NCI-H526 treated with DMSO at 0.1 percent for 48 hours (cell line): ENCODE measurements at places on chromosomes 5 and 9.
A peak's percentile ranks its signal among the peaks of the same experiment; 100 is the strongest.

- DNase-seq = no peak
Observed at GRCh38 chr9:130142056-130142455, 30.1 kb upstream of the NCS1 start.

DNA sequence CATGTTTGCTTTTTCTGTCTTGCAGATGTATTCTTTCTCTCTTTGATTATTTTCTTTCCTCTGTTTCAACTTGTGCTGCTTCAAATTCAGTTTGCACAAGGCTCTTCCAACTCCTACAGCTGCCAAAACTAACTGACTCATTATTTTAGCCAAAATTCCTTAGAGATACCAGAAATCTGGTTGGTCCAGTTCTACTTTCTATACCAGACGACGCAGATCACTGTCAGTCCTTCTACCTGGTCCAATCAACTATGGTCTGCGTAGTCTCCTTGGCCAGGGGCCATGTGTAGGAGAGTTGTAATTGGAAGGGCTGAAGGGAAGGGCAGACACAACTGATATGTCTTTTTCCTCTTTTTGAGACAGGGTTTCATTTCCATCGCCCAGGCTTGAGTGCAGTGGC is 51.9 kb upstream of the JAK2 start:
- DNase-seq = no peak

- no peak for DNase-seq
Observed at GRCh38 chr5:113776168-113776567, 262.7 kb downstream of the YTHDC2 start.

GRCh38 chr5:77898385-77898784 is 122.2 kb upstream of the TBCA start:
- DNase-seq = no peak

DNA sequence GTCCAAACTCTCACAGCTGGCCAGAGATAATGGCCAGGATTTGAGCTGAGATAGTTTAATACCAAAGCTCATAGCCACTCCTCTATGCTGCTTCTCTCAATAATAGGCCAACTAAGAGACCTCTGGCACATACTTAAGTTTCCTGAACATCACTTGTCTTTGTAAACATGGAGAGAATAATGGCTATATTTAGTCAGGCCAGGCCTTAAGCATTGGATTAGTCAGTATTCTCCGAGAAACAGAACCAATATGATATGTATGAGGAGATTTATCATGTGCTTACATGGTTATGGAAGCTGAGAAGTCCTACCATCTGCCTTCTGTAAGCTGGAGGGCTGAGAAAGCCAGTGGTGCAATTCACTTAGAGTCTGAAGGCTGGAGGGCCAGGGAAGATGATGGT is 45.4 kb downstream of the CFAP95 start:
- no peak for DNase-seq

GRCh38 chr9:106286249-106286648 is 576.7 kb upstream of the ZNF462 start:
- no peak for DNase-seq

DNA sequence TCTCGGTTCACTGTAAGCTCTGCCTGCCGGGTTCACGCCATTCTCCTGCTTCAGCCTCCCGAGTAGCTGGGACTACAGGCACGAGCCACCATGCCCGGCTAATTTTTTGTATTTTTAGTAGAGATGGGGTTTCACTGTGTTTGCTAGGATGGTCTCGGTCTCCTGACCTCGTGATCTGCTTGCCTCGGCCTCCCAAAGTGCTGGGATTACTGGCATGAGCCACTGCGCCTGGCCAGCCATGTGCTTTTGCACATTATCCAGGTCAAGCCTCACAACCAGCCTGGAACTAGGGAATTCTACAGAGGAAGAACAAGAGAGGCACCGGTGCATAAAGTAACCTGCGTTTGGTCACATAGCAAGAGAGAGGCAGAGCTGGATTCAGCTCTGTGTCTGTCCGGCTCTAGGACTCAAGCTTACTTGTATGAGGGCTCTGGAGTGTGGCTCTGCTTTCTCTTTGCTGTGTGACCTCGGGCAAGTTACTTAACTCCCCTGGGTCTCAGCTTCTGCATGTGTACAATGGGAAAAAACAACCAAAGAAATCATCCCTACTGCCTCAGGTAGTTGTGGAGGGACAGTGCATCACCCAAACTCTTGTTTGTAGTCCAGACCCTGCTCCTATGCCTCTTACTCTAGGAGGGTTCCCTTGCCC is 6.3 kb downstream of the FGF18 start:
- DNase-seq = no peak

DNA sequence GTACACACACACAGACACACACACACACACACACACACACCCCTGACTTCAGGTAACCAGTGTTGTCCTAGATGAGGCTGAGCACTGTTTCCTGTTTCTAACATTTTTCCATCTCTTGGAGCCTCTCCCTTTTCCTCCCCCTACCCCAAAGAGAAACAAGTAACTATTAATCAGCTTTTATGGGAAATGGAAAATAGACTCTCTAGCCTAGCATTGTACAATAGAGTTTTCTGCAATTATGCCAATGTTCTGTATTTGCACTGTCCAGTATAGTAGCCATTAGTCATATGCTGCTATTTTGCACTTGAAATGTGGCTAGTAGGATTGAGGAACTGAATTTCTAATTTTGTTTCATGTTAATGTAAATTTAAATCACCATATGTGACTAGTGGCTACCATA is 33.1 kb downstream of the RAB3C start:
- no peak for DNase-seq

DNA sequence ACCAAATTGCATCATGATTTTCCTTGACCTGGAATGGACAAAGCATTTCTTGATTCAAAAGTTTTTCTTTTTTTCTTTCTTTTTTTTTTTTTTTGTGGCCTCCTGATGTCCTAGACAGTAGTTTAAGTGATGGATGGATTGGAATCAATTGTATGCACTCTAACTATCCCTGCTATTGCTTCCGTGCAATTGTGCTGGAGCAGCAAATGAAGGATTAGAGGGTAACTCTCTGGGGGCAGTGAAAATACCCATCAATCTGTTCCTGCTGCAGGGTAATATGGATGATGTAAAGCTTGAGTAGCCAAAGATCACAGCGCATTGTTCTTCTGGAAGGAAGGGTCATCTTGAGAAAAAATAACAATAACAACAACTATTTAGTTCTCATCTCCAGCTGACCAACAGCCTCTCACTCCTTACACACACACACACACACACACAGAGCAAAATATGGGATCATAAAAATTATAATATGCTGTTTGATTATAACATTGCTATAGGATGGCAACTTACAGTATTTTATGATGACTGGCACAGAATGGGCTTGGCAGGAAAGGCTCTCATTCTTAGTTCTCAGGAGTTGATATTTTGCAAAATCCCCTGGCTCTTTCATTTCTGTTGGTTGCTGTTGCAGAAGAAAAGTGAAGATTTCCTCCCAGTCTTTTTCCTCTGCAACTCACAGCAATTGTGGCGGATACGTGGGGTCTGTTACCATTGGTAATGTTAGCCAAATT is 160.9 kb upstream of the DMAC1 start:
- no peak for DNase-seq

DNA sequence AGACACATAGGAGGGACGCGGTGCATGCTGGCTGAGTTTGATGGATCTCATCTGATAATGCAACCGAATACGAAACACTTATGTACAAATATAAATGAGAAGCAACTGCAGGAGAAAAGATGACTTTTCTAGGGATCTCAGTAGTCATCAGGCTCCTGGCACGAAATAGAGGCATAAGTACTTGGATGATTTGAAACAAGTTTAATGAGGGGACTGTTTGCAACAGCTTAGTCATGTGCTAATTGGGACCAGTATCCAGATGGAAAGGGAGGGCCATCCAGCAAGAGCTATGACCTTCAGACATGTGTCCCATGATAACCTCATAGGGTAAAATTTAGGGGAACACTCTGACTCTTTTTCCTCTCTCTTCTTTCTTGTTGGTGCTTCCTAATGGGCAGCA is 123.0 kb downstream of the EGFLAM start:
- no peak for DNase-seq

DNA sequence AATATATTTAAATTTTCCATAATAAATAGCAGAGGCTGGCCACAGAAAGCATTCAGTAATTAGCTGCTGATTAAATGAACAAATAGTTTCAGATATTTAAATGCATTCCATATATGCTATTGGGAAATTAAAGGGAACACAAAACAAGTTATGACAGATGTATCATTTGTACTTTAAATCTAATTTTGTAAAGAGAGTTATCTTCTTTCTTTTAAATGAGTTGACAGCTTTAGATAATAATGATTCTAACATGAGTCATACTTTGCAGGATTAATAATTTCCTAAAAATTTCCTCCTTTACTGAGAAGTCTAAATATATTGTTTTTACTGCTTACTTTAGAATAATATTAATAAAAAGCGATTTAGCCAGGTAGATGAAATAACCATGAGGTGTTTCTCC is 320.1 kb downstream of the ADAMTS6 start:
- no peak for DNase-seq

DNA sequence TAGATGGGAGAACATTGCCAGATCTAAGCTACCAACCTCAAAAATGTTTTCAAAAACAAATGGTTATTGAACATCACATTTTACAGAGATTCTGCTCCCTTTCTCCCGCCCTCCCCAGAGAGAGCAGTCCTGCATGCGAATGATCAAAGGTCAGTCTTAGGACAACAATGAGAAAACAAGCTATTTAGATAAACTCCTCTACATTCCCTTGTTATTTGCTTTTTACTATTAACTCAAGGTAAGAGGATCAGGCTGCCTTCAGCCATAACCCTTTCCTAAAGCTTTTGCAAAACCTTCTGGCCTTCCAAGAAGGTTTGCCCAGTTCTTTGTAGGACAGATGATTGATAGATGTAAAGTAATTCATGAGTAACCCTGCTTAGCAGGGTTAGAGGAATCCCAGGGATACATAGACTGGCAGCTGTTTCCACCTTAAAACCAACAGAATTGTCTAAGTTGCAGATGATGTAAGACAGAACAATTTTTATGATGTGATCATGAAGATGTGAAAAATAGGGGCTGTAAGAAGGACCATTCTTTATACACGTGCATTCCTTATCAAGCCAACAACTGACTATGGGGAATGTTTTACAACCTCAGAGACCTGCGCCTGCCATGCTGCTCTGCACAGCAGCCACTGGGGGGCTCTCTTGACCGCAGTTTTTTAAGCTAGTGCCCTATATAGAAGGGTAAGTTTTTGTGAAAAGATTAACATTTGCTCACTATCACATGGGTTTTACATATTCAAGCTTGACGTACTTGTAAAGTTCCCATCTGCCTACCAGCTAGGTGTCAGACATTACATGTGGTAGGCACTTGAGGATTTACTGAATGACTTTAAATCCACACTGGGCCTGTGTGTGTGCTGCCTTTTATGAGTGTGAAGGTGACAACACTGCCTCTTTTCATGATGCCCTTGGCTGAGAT is 2.3 kb upstream of the ZNF782 start:
- peak; percentile 13 for DNase-seq
